ENCODE measurements at places on chromosomes 11 and 22.
A peak's percentile ranks its signal among the peaks of the same experiment; 100 is the strongest.

DNA sequence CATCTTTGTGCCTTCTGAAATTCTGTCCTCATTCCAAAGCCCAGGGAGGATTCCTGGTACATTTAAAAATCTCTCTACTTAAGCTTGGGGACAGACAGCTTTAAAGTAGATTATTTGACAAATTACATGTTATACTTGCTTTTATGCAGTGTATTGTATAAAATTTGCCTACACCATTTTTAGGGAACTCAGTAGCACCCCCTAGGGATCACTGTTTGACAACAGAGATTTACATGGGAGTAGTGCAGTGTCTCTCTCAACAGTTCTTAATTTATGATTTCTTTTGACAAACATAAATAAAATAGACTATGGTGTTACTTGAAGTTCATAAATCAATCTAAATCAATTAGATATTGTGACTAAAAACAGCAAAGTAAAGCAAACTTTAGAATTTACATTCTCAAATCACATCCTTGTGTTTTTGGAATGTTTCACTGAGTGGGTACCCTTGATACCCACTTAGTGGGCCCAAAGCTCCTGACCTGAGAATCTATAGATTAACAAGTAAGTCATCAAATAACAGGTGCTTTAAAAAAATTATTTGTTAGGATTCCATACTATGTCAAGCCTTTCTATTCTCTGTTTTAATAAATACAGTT lies 428.8 kb downstream of the DYNC2H1 start:
- no peak for DNase-seq

- no peak for DNase-seq
These were observed 44.0 kb downstream of the FEZ1 start for GRCh38 chr11:125452125-125452470.

DNA sequence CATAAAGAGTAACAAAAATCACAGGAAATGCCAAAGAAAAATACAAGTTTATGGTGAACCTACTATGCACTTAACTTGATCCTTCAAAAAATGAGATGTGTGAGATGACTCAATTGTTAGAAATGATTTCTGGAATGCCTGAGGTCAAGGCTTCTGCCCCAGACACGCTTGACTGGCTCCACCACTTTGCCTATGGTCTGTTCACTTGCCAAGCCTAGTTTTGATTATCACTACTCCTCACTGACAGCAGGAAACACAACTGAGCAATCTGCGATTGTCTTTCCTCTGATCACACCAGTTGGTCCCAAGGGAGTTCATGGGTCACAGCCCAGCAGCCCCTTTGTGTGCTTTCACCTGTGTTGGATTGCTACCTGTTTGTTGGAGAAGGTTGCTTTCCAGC lies 20.6 kb upstream of the PRDM10 start:
- DNase-seq = peak; percentile 72

GRCh38 chr11:118922745-118923627 lies 2.7 kb downstream of the BCL9L start:
- DNase-seq = no peak

GRCh38 chr11:1022411-1022810 lies 14.1 kb downstream of the MUC6 start:
- DNase-seq = no peak

DNA sequence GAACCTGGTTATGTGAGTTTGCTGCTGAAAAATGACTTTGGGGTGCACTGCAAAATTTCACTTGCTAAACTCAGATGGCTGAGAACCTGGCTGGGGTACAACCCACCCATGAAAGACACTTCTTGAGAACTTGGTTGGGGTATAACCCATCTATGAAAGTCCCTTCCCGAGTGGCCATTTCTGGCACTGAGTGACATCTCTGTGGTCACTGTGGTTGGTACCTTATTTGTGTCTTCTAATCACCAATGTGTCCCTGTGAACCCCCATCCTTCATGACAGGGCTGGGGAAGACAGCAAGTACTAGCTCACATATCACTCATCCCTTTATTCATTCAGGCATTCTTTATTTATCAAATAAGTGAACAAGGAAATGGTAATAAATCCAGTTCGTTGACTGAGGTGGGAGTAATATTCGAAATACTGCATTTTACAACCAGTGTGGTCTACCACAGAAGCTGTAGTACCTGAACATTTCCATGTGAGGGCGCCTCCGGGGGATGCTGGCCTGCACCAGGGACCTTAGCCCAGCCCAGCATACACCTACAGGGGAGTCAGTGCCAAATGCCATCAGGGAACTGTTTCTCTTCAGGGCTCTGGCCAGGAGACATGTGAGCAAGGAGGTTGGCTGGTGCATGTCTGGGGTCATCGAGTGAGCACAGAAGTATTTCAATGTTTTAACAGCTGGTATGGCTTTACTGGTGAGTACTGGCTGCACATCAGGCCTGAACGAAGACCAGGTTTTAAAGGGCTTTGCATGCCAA lies 122.1 kb downstream of the CSNK2A3 start:
- no peak for DNase-seq

GRCh38 chr11:85685820-85686459 lies at the start of gene CCDC89:
TSS of gene CCDC89 (minus strand) at chr11:85686195. CDS start at chr11:85686130, 65 bp downstream.
- peak; percentile 44 for DNase-seq

GRCh38 chr11:110011595-110011994 lies 81.6 kb upstream of the ZC3H12C start:
- no peak for DNase-seq

GRCh38 chr11:86606270-86606835 lies 66.1 kb downstream of the ME3 start:
- DNase-seq = no peak

GRCh38 chr22:46710806-46711205 lies 27.2 kb downstream of the CERK start:
- DNase-seq = no peak

- DNase-seq = no peak
These were observed 41.4 kb downstream of the MCHR1 start for GRCh38 chr22:40720538-40721256.

DNA sequence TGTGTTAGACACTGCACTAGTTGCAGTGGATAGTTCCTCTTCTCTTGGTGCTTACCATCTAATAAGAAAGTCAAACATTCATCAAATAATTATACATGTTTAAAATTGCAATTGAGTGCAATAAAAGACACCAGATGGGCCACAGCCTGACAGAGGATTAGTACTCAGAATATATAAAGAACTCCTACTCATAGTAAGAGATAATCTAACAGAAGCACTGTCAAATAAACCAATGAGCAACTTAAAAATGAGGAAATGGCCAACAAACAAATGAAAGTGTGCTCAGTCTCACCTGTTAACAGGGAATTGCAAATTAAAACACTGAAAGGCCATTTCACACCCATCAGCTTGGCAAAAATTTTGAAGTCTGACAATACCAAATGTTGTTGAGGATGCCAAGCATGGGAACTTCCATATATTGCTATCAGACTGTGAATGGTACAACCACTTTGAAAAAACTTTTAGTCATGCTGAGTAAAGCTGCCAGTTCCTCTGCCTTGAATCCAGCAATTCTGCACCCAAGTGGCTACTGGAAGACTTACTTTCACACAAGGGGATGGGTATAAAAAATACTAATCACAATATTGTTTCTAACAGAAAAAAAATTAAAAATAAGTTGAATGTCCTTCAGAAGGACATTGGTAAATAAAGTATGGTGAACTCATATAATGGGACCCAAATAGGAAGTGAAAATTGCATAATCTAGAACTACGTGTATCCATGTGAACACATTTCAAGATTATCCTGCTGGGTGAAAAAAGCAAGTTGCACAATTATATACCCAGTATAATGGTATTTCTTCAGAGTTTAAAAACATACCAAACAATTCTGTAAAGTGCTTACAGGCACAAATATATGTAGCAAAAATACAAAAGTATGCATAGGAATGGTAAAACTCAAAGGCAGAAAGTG lies 41.4 kb upstream of the CREB3L1 start:
- DNase-seq = no peak

- DNase-seq = no peak
These were observed 12.9 kb downstream of the KRTAP5-5 start for GRCh38 chr11:1642288-1643145.

DNA sequence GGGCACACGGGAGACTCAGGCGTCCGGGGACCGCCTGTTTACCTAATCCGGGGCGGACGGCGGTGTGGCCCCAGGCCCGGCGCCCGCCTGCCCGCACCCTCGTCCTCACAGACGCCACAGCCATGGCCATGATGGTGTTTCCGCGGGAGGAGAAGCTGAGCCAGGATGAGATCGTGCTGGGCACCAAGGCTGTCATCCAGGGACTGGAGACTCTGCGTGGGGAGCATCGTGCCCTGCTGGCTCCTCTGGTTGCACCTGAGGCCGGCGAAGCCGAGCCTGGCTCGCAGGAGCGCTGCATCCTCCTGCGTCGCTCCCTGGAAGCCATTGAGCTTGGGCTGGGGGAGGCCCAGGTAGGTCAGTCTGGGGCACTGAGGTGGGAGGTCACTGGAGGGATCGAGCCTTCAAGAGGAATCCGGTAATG lies 10.0 kb upstream of the RAB1B start:
- DNase-seq = no peak

GRCh38 chr11:44371706-44372105 lies 61.8 kb upstream of the ALX4 start:
- no peak for DNase-seq

- peak; percentile 59 for DNase-seq
These were observed 43.6 kb upstream of the FIBIN start for GRCh38 chr11:26950260-26950719.

DNA sequence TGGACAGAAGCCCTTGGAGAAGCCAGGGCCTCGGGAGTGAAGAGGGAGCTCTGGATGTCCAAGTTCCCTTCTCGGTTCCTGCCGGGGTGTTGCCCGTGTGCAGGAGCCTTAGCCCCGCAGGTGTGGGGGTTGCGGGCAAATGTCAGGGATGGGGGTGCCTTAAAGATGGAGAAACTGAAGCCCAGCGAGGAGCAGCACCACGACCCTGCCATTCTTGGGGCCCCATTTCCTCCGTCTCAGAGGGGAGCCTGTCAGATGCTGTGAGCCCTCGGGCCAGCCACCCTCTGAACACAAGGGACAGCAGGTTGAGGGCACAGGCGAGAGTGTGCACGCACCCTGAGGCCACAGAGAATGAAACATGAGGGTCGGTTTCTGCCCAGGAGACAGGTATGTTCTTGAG lies 6.3 kb downstream of the OSBPL5 start:
- DNase-seq = no peak

- no peak for DNase-seq
These were observed 115.5 kb downstream of the PHF21B start for GRCh38 chr22:44894321-44894720.

GRCh38 chr11:22432291-22433093 lies 94.3 kb downstream of the SLC17A6 start:
- no peak for DNase-seq

- DNase-seq = no peak
These were observed 6.7 kb downstream of the MUC5B start for GRCh38 chr11:1229471-1230120.

- no peak for DNase-seq
These were observed 48.5 kb upstream of the HSPA8 start for GRCh38 chr11:123110397-123110796.

GRCh38 chr11:102395720-102396393 lies 48.8 kb downstream of the BIRC2 start:
- DNase-seq = no peak

GRCh38 chr11:94152678-94153065 lies 24.0 kb downstream of the PANX1 start:
- no peak for DNase-seq

DNA sequence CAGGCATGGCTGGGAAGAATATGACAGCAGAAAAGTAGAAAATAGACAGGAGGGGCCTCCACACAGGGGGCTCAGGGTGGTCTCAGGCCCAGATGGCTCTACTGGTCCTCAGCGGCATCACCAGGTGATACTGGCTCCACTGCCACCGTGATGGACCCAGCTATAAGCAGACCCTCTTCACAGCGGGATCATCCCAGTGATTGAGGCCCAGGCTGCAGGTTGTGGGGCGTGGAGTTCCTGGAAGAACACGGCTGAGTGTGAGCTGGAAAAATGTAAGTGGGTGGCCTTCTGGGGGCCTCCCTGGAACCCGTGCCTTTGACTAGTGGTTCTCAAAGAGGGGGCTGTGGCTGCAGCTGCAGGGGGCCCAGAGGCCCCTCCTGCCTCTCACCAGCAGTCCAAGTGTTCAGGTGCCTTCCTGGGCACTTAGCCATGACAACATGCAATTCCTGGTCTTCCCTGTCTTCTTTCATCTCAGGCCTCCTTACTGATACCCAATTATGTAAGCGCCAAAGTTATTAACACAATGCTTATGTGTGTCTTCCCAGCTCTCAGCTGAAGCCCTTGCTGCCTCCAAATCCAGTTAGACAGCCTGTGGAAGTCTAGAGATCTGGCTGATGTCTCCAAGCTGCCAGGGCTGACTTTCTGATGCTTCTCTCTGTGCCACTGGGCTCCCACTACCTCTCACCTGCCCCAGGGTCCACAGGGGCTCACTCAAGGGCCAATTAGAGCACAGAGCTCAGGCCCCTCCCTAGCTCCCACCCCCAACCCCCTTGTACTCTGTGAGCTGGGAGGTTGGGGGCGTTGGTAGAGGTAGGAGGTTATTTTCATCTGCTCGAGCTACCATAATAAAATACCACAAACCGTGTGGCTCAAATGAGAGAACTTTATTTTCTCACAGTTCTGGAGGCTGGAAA lies 110.1 kb upstream of the LMO1 start:
- no peak for DNase-seq

DNA sequence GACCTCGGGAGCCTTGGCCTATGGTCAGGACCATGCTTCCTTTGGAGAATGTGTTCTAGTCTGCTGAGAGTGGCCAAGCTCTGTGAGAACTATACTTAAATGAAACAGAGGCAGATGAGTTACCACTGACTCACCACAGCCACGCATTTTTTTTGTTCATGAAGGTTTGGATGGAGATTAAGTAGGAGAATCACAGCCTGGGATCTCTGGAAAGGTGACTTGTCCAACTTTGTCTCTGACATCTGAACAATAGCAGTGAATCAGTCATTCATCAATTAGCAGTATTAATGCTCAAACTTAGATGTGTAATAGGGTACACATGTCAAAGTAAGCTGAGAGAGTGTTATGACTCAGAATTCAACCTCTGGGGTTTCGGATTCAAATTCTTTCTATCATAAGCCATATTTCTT lies 100.7 kb upstream of the ANO3 start:
- peak; percentile 58 for DNase-seq

- no peak for DNase-seq
These were observed 10.5 kb downstream of the PTDSS2 start for GRCh38 chr11:460331-461199.

GRCh38 chr11:12149672-12150225 lies 39.4 kb downstream of the MICAL2 start:
- no peak for DNase-seq

- no peak for DNase-seq
These were observed 76.6 kb upstream of the UCP3 start for GRCh38 chr11:74085542-74085892.

DNA sequence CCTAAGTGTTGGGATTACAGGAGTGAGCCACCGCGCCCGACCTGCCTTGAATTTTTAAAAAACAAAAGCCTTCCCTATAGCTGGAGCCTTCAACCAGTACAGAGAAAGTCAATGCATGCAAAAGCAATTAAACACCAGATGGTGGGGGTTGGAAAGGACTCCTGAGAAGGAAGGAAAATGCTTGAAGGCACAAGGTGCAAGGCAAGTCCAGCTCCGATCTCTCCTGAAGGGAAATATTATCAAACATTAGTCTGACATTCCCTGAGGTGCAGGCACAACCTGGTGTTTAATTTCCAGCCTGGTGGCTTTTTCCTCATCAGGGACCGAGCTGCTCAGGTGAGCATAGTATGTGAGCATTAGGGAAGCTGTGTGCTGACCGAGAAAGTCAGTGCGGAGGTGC lies 12.9 kb upstream of the RAPSN start:
- no peak for DNase-seq

GRCh38 chr11:112555491-112556364 lies 295.1 kb upstream of the PLET1 start:
- DNase-seq = no peak

- no peak for DNase-seq
These were observed 12.4 kb downstream of the PIWIL3 start for GRCh38 chr22:24761888-24762675.

All from GM04503 (cell line).